ENCODE measurements at places on chromosomes 6 and 20.

DNA sequence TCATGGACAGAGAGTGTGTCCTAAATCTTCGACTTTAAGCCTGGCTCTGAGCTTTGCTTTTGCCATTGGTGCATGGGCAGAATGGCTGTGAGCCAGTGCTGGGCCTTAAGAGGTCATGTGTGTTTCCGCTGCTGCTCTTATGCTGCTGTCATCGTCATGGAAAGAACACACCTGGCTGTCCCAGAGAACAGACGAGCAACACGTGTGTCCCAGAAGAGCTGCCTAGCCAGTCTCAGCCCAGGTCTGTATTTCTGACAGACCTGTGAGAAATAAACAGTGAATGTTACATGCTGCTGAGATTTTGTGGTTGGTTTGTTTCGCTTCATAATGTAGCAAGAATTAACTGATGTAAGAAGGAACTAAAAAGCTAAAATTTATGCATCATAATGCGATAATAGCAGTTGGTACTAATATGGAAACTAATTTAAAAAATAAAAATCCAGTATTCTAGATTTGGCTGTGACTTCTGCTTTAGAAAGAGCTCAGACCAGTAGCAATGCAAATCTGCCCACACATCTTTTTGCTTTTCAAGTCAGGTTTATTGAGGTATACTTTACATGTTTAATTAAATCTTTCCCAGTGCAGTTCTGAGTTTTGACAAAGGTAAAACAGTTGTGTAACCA is 11.5 kb upstream of the SCP2D1 start:
- DNase-seq: peak; percentile 31

GRCh38 chr6:13526727-13527670 is 39.6 kb upstream of the GFOD1 start:
- peak; percentile 70 for DNase-seq

DNA sequence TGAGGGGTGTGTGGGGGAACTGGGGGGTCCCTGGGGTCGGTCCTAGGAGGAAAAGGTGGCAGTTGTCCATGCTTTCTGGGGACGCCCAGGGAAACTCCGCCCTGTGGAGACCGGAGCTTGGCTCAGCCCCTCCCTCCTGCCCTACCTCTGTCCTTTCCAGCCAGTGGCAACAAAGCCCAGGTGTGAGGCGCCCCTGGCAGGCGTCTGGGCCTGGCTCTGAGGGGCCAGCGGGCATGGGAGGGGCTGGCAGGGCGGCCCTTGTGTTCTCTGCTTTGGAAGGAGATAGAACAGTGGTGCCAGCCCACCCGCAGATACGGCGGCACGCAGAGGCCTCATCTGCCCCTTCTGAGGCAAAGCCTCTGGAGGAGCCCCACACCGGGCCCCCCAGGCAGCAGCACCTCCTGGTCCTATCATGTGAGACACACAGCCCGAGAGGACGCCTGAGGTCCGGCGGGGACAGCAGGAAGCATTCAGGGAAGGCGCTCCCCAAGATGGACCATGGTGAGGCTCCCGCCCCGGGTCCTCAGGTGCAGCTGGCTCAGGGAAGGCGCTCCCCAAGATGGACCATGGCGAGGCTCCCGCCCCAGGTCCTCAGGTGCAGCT is 47.9 kb downstream of the YTHDF1 start:
- no peak for DNase-seq

DNA sequence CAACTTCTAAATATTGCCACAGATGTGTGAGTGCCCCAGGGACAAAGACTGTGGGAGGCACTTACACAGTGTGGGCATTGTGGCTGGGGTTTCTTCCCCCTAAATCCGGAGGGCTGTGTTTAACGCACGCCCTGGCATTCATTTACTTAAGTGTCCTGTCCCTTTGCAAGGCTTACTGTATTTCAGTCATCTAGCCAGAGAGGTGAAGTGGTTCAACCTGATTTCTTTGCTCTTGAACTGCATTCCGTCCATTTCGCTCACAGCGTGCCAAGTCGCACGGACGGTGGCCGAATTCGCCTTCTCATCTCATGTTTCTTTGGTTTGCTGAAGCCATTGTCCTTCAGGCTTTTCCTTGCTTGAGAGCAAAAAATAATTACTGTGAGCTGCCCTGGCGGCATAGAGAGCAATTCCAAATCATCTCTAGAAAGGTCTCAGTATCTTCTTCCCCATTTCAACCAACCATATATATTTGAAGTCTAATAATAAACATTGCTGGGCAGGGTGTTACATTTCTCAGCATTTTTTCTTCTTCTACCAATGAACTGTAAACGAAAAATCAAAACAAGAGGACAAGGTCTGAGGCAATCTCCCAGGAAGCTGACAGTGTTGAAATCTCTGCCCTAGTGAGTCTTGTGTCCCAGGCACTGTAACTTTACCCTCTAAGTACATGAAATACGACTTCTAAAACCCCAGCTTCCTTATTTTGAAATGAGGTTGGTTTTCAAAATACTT is 16.9 kb downstream of the SYTL3 start:
- DNase-seq: no peak

- DNase-seq: no peak
Observed at GRCh38 chr6:75098709-75099108, 107.1 kb downstream of the COL12A1 start.

DNA sequence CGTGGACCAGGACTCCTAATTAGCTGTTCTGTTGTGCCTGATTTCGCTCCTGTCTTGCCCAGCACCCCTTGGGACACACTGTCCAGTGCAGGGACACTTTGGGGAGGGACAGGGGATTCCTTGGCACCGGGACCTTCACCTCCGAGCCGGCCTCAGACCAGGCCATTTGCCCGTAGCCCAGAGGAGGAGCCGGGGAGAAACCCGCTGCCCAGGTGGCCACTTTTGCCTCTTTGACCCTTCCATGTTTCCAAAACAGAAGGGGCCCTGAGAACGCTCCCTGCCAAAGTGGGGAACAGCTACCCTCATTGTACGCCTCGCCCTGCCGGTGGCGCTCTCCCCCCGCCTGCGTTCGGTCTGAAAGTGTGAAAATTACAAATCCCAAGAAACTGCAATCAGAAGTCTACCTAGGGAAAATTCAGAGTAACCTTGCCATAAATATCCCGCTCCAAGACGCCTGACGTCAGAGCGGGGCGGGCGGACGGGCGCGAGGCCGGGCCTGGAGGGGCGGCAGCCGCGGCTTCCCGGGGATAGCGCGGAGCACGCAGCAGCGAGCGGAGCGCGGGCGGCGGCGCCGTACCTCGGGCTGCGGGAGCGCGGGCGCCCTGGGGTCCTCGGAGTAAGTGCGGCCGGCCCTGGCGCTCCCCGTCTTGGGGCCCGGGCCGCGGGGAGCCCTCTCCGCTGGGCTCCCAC is at the start of gene DAAM2:
Gene DAAM2 (plus strand): TSS at position 527 of the 690 bp plus-strand sequence. CDS start 63,927 bp downstream, outside the sequence.
- no peak for DNase-seq

DNA sequence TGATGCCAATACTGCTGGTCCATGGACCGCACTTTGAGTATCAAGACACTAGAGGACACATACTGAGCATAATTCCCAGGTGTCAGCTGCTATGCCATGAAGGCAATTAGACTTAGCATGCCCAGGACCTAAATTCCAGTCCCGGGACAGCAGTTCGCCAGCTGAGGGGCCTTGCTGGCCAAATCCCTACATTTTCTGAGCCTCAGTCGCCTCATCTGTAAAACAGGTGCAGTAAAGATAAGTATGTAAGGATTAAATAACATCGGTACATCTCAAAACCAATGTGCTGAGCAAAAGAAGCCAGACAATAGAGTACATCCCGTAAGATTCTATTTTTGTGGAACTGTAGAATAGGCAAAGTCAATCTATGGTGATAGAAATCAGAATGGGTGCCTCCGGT is 1.0 kb downstream of the BFSP1 start:
- no peak for DNase-seq

- DNase-seq: peak; percentile 73
Observed at GRCh38 chr20:48769069-48769983, 58.5 kb downstream of the PREX1 start.

GRCh38 chr20:46962452-46963195 is 68.0 kb downstream of the EYA2 start:
- DNase-seq: no peak

DNA sequence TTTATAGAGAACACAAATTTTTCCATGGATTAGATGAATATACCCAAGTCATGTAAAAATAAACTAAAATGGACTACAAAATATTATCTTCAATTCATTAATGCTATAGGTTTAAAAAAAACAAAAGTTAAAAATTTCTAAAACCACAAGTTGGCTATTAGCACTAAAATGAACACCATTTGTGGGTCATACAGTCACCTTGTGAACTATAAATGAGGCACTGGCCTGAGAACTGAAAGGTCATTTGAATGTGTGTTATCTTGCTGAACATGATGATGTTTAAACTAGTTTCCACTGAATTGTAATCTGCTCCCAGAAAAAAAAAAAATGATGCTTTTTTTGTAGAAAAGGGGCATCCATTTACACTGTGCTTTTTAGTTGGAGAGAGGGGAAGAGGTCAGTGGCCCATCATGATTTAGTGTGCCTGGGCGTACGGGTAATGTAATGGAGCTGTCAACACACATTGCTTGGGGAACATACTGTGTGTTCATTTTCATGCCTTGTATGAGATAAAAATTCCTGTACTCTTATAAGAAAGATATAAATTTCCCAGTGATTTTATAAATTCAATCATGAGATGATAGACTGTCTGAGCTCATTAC is 96.6 kb upstream of the FKBP1C start:
- no peak for DNase-seq

GRCh38 chr6:166658115-166658791 is 31.2 kb upstream of the RPS6KA2 start:
- DNase-seq: no peak

- DNase-seq: no peak
Observed at GRCh38 chr6:118285791-118286190, 262.3 kb upstream of the PLN start.

- DNase-seq: no peak
Observed at GRCh38 chr6:135861189-135861588, 9.7 kb downstream of the PDE7B start.

DNA sequence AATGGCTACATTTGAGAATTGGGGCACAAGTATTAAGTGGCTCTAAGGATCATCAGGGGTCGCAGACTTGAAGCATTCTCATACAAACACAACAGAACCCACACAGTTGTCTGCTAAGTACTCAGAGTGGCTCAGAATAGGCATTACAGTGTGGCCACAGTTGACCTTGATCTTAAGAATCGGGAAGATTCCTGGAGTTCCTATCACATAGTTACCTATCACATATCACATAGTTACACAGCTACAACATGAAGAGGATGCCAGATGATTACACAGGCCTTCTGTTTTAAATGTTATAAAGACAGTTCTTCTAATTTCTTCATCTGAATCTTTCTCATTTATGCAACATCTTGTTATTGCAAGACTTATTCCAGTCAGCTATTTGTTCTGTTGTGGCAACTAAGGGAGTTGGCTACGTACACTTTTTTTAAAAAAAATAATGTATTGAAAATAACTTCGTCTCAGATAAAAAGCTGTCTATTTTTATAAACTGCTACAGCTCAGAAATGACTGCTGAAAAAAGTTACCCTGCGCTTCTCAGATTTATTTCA is 129.0 kb downstream of the REV3L start:
- no peak for DNase-seq

DNA sequence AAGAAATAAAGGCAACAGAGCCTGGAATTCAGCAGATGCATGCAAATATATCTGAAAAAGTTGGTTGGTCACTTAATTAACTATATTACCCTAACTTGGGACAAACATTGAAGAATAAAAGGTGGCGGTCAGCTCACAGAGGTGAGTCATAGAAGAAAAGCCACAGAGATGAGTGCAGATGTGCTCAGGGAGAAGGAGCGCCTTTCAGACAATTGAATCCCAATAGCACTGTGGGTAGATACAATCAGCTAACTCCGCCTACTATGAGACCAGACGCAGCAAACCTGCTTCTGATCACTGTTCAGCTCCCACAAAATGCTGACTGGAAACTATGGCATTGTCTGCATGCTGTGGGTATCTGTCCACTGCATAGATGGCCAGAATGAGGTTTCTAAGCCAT is 447.8 kb downstream of the PTPRT start:
- DNase-seq: no peak

DNA sequence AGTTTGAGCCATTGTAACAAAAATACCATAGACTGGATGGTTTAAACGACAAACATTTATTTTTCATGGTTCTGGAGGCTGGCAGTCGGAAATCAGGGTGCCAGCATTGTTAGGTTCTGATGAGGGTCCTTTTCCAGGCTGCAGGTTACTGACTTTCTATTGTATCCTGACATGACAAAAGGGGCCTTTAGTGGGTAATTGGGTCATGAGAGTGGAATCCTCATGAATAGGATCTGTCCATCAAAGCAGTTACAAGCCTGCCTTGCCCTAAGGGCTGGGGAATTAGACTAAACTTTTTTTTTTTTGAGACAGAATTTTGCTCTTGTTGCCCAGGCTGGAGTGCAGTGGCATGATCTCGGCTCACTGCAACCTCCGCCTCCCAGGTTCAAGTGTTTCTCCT is 347.9 kb upstream of the TSHZ2 start:
- DNase-seq: no peak

DNA sequence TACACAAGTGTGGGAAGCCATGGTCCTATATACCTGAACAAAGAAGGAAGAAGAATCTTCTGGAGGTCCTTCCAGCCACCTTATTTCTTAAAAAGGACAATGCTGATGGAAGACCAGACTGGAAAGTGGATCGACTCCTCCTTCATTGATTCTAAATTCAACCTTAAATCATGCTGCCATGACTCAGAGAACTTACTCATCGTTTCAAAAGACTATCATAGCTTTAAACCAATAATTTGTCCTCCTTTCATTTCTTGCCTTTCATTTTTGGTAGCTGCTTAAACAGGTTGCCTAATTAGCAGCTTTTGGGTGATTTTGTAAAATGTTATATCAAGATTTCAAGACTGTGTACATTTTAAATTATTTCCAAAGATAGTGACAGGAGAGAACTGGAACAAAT is 60.8 kb downstream of the RTN4IP1 start:
- DNase-seq: no peak

DNA sequence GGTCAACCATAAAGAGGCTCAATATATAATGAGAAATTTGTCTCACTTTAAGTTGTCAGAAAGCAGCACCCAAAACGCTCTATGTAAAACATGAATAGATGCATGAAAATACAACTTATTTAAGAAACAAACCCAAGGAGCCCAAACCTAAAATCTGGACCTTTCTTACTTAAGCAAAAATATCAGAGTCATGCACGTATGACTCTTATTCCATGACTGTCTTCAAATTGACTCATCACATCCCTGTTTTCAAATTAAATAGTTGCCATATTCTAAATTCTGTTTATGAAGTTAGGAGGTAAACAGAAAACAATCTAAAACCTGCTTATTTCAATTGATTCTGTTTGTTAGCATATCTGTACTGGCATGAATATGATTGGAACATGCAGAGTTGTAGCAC is 42.1 kb downstream of the ANKRD6 start:
- no peak for DNase-seq

GRCh38 chr20:11814267-11814666 is 103.4 kb upstream of the BTBD3 start:
- no peak for DNase-seq

- no peak for DNase-seq
Observed at GRCh38 chr6:33944686-33945411, 141.0 kb upstream of the MLN start.
